Stromal cell of bone marrow (primary cell): ENCODE measurements at places on chromosomes 4 and X.

- DNase-seq, result no peak
Observed at GRCh38 chr4:123401271-123402120, 4.9 kb downstream of the SPRY1 start.

GRCh38 chrX:11886745-11887144, 128.7 kb downstream of the MSL3 start:
- DNase-seq, result no peak

DNA sequence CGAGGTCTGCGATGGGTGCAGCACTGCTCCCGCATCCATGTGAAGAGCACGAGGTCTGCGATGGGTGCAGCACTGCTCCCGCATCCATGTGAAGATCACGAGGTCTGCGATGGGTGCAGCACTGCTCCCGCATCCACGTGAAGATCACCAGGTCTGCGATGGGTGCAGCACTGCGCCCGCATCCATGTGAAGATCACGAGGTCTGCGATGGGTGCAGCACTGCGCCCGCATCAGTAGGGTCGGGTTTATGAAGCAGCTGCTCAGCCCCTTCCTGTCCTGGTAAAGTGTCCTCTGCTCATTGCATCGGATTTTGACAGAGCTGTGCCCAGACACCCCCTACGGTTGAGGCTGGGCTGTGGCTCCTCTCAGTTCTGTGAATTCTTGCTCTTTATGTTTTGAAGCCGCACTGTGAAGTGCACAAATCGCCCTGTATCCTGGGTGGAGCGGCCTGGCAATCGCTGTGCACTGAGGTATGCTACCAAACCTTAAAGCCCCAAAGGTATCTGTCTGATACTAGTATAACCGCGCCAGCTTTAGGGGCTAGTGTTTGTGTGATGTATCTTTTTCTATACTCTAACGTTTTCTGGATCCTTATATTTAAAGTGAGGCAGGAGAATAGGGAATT, 98.7 kb downstream of the CPZ start:
- DNase-seq, result no peak

DNA sequence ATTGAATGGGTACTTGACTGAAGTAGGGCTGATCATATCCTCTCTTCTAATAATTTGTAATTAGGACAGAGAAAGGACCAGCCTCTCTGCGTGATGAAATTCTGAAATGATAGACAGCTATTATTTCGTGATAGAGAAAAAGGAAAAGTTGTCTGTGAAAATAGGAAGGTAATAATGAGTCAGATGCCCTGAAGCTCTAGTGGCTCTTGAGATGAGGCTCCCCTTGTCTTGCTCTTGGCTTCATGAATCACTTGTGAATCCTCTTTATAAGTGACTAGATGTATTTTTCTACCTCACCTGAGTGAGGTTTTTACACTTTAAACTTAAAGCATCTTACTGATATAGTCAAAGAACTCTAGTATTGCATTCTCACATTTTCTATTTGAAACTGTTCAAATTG, 888.9 kb downstream of the PCDH18 start:
- DNase-seq, result no peak
